ENCODE measurements at places on chromosomes 4 and X.

GRCh38 chr4:1903035-1903434 lies 31.8 kb downstream of the NSD2 start:
- no peaks in the 10 kb centered on the region for H3K4me1 ChIP-seq
- H3K27ac ChIP-seq, result no peak overlapping the region
- peaks cover 35% of the 10 kb centered on the region for H3K36me3 ChIP-seq
- DNase-seq, result no peak
- no peak overlapping the region for H3K4me3 ChIP-seq

DNA sequence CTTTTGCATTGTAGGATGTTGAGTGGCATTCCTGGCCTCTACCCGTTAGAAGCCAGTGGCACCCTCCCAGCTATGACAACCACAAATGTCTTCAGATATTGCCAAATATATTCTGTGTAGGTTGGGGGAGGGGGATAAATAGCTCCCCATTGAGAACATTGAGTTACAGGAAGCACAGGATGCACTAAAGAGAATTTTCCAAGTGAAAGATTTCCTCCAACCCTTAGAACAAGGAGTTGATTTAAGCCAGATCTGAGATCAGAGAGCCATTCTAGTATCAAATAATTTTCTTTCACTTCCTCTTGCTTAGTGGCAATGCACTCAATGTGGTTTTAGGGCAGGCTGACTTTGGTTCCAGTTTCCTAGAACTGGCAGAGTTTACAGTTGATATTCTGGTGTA lies 436.6 kb downstream of the C4orf33 start:
- H3K27me3 ChIP-seq, result no peaks in the 10 kb centered on the region
- H3K27ac ChIP-seq, result no peak overlapping the region
- DNase-seq, result peak; percentile 48
- peaks cover 7% of the 10 kb centered on the region for H3K4me1 ChIP-seq
- H3K36me3 ChIP-seq, result no peaks in the 10 kb centered on the region
- H3K4me3 ChIP-seq, result no peak overlapping the region

- H3K36me3 ChIP-seq, result no peaks in the 10 kb centered on the region
- H3K4me3 ChIP-seq, result peak overlapping the region; percentile 81
- peak overlapping the region; percentile 93 for H3K27ac ChIP-seq
- peak; percentile 88 for DNase-seq
- H3K4me1 ChIP-seq, result peaks cover 31% of the 10 kb centered on the region
Observed at GRCh38 chr4:145179281-145179860, 1.0 kb downstream of the OTUD4 start.

GRCh38 chr4:12884846-12885796 lies 599.0 kb downstream of the RAB28 start:
- no peaks in the 10 kb centered on the region for H3K27me3 ChIP-seq
- H3K36me3 ChIP-seq, result no peaks in the 10 kb centered on the region
- H3K4me1 ChIP-seq, result no peaks in the 10 kb centered on the region

GRCh38 chr4:97953171-97953941 lies 189.9 kb downstream of the STPG2 start:
- H3K4me1 ChIP-seq, result peaks cover 22% of the 10 kb centered on the region
- peak overlapping the region; percentile 61 for H3K27ac ChIP-seq
- H3K36me3 ChIP-seq, result no peaks in the 10 kb centered on the region
- H3K4me3 ChIP-seq, result no peak overlapping the region
- DNase-seq, result peak; percentile 93
- no peaks in the 10 kb centered on the region for H3K27me3 ChIP-seq

DNA sequence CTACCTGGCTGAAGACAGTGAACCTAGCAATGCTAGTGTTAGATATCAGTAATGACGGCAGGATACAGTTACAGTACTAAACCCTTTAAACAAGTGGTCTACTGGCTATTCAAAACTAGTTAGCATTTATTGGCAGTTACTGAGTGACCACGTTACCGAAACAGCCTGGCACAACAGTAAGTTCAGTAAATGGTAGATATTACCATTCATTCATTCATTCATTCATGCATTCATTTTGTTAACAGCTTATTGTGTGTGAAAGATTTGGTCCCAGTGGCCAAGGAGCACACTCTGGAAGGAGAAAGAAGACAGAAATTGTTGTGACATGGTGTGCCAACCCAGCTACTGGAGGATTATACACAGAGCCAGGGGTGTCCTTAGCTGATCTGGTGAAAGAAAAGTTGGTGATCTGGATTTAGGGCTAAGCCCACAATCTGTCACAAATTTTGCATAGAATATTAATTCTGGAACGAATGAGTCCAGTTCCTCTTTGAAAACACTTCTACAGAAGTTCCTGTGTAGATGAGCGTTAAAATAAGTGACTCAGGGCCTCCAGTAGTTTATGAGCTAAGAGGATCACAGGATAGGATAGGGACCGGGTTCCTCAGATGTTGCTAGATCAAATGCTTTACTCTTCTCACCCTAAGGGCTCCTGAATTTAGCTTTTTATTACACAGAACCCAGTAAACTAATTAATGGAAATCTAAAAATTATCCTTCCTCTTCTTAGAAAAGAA lies 179.1 kb downstream of the CBR4 start:
- no peak overlapping the region for H3K27ac ChIP-seq
- H3K4me3 ChIP-seq, result peak overlapping the region; percentile 95
- DNase-seq, result no peak
- no peaks in the 10 kb centered on the region for H3K36me3 ChIP-seq
- no peaks in the 10 kb centered on the region for H3K27me3 ChIP-seq

- H3K36me3 ChIP-seq, result no peaks in the 10 kb centered on the region
- no peak overlapping the region for H3K4me3 ChIP-seq
- no peaks in the 10 kb centered on the region for H3K4me1 ChIP-seq
- no peak for DNase-seq
- no peak overlapping the region for H3K27ac ChIP-seq
Observed at GRCh38 chr4:152981842-152982241, 45.7 kb downstream of the FHDC1 start.

DNA sequence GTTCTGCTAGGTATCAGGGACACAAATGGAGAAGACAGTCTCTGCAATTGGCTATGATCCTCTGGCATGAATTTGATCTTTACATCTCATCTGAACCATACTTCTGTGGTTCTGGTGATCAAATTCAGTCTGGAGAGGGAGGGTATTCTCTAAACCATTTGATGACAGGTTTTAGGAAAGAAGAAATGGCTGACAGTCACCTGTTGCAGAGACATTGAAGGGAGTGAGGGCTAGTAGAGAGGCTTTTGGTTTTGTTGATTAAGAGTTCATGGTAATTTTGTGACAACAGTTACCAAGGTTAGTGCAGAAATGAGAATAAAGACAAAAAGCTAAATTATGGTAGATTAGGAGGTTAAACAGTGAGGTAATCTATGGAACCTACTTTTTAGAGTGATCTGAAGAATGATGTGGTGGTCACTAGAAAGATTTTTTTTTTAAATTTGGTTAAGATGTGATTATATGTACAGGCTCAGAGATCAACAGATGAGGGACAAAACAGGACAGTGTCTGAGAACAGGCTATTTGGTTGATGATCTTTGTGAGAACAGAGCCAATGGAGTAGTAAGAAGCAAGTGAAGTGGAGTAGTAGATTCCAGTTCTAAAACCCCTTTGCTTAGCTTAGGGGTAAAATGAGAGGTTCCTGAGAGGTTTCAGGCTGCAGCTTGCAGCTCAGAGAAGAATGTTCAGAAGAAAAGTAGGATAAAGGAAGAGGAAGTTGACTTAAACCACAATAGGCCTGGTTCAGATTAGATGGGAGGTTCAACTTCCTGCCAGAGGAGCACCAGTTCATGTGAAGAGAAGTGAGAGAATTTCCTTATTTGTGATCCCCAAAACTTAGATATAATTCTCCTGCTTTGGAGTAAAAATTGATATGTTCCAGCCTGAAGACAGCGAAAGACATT lies 34.7 kb downstream of the VSIG4 start:
- H3K27ac ChIP-seq, result peak overlapping the region; percentile 33
- DNase-seq, result peak; percentile 26
- peaks cover 33% of the 10 kb centered on the region for H3K4me1 ChIP-seq
- H3K4me3 ChIP-seq, result no peak overlapping the region
- no peaks in the 10 kb centered on the region for H3K27me3 ChIP-seq

GRCh38 chr4:16437836-16438235 lies 211.6 kb upstream of the TAPT1 start:
- no peak overlapping the region for H3K4me3 ChIP-seq
- no peak overlapping the region for H3K27ac ChIP-seq
- H3K4me1 ChIP-seq, result no peaks in the 10 kb centered on the region
- no peaks in the 10 kb centered on the region for H3K27me3 ChIP-seq
- H3K36me3 ChIP-seq, result no peaks in the 10 kb centered on the region

DNA sequence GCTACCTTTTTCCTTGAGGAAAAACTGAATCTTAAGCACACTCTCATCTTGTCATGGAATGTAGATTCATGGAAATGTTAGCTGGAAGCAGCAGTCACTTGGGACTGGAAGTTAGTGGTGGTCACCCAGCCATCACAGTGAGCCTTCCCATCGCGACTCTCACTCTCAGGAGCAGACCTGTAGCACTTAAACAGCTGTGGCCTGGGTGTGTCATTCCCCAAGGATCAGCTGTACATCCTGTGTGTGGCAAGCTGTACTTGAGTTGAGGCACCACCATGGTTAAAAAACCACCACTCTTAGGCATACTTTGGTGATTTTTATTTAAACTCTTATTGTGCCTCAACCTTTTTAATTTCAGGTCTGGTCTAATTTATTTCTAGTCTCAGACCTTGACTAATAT lies 46.7 kb downstream of the JADE1 start:
- DNase-seq, result no peak
- no peaks in the 10 kb centered on the region for H3K27me3 ChIP-seq
- no peak overlapping the region for H3K27ac ChIP-seq
- peaks cover 18% of the 10 kb centered on the region for H3K4me1 ChIP-seq

GRCh38 chr4:125735102-125735501 lies 420.3 kb downstream of the FAT4 start:
- H3K4me3 ChIP-seq, result no peak overlapping the region
- no peaks in the 10 kb centered on the region for H3K4me1 ChIP-seq
- DNase-seq, result no peak

GRCh38 chr4:112508356-112508755 lies 7.6 kb downstream of the NEUROG2 start:
- H3K4me3 ChIP-seq, result no peak overlapping the region
- H3K4me1 ChIP-seq, result no peaks in the 10 kb centered on the region
- no peaks in the 10 kb centered on the region for H3K36me3 ChIP-seq
- H3K27ac ChIP-seq, result no peak overlapping the region

GRCh38 chr4:57061395-57061794 lies 48.8 kb downstream of the IGFBP7 start:
- no peaks in the 10 kb centered on the region for H3K36me3 ChIP-seq
- DNase-seq, result no peak
- no peak overlapping the region for H3K4me3 ChIP-seq
- no peak overlapping the region for H3K27ac ChIP-seq

- H3K36me3 ChIP-seq, result no peaks in the 10 kb centered on the region
- no peaks in the 10 kb centered on the region for H3K4me1 ChIP-seq
- no peaks in the 10 kb centered on the region for H3K27me3 ChIP-seq
- no peak overlapping the region for H3K27ac ChIP-seq
- H3K4me3 ChIP-seq, result no peak overlapping the region
- no peak for DNase-seq
Observed at GRCh38 chr4:54625391-54625790, 32.4 kb upstream of the KIT start.

DNA sequence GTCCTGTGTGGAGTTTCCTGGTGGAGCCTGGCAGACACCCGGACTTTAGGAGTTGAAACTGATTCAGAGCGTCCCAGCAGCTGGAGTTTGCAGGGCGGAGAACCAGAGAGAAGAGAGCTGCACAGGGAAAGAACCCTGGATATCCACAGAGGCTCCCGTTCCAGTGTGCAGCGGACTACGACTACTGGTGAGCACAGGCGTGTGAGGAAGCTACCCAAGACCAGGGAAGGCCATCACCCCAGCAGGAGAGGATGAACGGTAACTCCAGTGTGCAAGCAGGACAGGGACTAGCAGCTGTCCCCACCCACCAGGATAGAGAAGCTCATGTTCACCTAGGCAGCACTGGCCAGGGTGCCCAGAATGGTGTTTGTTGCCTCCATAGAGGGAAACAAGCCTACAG lies 2.3 kb downstream of the LAGE3 start:
- no peak overlapping the region for H3K4me3 ChIP-seq
- H3K36me3 ChIP-seq, result no peaks in the 10 kb centered on the region
- no peak for DNase-seq
- no peak overlapping the region for H3K27ac ChIP-seq
- H3K4me1 ChIP-seq, result no peaks in the 10 kb centered on the region

DNA sequence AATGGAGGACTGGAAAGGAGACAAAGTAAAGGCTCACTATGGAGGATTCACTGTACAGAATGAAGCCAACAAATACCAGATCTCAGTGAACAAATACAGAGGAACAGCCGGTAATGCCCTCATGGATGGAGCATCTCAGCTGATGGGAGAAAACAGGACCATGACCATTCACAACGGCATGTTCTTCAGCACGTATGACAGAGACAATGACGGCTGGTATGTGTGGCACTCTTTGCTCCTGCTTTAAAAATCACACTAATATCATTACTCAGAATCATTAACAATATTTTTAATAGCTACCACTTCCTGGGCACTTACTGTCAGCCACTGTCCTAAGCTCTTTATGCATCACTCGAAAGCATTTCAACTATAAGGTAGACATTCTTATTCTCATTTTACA lies 6.8 kb downstream of the FGB start:
- no peaks in the 10 kb centered on the region for H3K27me3 ChIP-seq
- no peaks in the 10 kb centered on the region for H3K4me1 ChIP-seq
- no peak overlapping the region for H3K27ac ChIP-seq
- H3K36me3 ChIP-seq, result no peaks in the 10 kb centered on the region
- H3K4me3 ChIP-seq, result no peak overlapping the region

DNA sequence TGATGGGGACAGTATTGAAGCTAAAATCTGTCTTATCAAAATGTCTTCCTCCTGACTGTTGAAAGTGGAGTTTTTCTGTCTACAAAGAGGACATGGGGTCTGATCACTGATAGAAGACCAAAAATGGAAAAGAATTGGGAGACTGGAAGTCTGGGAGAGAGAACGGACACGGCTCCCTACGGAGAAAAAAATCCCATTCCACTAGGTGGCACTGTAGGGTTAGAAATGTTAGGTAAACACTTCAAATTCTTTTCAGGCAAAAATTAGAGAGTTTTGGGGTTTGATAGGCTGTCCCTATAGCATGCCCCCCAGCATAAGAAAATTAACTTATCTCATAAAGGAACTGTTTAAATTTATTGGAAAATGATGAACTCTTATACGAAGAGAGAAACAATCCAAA lies 200.5 kb downstream of the FAM133A start:
- H3K27me3 ChIP-seq, result no peaks in the 10 kb centered on the region
- H3K4me1 ChIP-seq, result no peaks in the 10 kb centered on the region
- no peaks in the 10 kb centered on the region for H3K36me3 ChIP-seq
- peak; percentile 40 for DNase-seq

All from MM.1S (cell line).